Effector memory CD8-positive, alpha-beta T cell (primary cell): ENCODE measurements at places on chromosomes 1 and 21.
A peak's percentile ranks its signal among the peaks of the same experiment; 100 is the strongest.

- no peak for DNase-seq
Observed at GRCh38 chr1:242008826-242009495, 10.1 kb upstream of the MAP1LC3C start.

- DNase-seq = no peak
Observed at GRCh38 chr21:45322960-45323461, 35.3 kb upstream of the POFUT2 start.

GRCh38 chr1:33031506-33031905 lies 5.2 kb downstream of the AK2 start:
- DNase-seq = no peak

DNA sequence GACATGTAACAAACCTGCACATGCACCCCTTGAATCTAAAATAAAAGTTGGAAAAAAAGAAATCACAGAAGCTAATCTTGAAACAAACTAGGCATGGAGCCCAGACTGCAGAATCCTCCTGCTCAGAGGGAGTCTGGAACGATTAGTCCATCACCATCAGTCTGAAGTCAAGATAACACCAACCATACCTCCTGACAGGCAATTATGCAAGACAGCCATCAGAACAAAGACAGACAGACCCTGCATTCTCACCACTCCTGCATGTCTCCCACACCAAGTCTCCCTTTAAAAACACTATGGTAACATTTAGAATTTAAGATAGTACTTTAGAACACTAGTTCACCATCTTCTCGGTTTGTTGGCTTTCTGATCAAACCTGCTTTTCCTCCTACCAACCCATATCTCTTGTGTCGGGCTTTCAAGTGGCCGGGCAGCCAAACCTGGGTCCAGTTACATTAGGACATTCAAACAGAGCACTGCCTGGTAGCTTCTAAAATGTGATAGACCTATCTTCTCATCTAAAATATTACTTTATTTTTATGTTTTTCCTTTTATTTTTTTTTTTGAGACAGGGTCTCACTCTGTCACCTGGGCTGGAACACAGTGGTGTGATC lies 10.1 kb downstream of the YARS1 start:
- no peak for DNase-seq

- DNase-seq = no peak
Observed at GRCh38 chr1:205442051-205442725, 13.7 kb downstream of the BLACAT1 start.

DNA sequence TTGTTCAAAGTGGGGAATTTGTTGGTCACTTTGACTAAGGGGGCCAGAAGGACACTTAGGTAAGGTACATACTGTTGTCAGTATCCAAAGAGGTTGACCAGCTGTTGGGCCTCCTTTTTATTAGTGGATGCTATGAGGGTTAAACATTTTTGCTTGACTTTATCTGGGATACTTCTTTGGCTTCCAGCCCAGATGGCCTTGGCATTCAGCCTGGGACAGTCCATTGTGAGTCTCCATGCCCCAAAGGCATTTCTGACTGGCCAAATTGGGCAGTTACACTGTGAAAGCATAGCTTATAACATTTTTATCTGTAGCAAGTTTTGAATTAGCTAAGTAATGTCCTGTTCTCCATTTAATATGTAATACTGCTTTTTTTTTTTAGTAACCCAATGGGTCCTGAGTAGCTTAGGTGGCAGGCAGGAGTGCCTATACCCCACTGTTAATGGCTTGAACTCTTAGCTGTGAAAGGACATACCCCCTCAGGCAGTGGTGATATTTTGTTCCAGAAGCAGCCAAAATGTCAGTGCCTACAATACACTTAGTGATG lies 35.4 kb upstream of the CD1D start:
- no peak for DNase-seq

DNA sequence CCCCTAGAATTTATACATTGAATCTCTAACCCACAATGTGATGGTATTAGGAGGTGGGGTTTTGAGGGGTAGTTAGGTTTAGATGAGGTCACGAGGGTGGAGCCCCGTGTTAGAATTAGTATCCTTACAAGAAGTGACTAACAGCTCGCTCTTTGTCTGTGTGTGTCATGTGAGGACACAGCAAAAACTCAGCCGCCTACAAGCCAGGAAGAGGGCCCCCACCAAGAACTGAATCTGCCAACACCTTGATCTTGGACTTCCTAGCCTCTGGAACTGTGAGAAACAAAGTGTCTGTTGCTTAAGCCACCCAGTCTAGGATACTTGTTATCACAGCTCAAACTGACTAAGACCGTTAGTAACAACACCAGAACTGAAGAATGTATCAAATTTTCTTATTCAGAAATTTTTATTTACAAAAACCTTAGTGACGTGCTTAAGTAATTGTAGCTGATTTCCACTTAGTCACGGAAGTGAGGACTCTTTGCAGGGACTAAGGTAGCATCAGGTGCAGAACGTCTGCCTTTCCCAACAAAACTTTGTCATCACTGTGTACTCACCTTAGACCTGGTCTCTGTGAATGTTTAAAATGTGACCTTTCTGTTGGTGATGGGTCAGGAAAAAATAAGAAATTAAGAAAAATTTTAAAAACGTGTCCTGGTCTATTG lies 24.5 kb upstream of the LRRC8C start:
- peak; percentile 62 for DNase-seq

- DNase-seq = no peak
Observed at GRCh38 chr1:43997295-43997999, 6.0 kb downstream of the CCDC24 start.

DNA sequence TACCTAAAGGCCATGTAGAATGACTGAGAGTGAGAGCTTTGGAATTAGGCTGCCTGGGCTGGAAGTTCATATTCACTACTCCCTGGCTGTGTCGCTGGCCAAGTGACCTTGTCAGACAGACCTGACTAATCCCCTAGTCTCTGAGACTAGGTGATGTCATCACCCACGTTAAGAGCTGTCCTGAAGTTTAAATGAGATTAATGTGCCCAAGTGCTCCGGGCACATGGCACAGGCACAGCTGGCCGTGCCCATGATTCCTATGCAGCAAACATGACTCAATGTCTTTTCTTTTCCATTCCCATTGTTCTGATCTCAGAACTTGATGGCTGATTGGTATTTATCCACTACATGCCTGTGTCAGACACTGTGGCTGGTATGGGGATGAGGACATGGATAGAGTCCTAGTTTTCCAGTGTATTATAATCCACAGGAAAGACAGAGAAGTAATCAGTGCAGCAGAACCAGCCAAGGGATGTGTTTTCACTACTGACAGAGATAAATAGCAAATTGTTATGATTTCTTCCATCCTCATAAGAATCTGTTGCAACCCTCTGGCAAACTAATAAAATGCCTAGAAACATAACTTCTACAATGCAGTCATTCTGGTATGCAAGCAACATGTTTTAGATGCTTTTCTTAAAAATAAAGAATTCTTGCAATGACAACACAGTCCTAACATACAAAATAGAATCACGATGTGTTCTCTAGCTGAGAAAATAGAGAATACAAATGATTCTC lies 180.9 kb downstream of the PCP4 start:
- no peak for DNase-seq

GRCh38 chr1:68271596-68271995 lies 39.3 kb upstream of the WLS start:
- no peak for DNase-seq

DNA sequence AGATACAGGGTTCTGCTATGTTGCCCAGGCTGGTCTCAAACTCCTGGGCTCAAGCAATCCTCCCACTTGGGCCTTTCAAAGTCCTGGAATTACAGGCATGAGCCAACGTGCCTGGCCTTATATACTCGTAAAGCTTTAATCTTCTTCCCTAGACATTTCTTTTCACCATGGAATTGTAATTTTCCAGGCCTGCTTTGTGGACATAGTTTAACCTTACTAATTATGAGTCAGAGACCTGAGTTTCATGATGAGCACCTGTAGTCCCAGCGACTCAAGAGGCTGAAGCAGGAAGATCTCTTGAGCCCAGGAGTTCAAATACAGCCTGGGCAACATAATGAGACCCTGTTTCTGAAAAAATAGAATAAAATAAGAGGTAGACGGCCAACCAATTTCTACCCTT lies 12.3 kb downstream of the PATJ start:
- no peak for DNase-seq

DNA sequence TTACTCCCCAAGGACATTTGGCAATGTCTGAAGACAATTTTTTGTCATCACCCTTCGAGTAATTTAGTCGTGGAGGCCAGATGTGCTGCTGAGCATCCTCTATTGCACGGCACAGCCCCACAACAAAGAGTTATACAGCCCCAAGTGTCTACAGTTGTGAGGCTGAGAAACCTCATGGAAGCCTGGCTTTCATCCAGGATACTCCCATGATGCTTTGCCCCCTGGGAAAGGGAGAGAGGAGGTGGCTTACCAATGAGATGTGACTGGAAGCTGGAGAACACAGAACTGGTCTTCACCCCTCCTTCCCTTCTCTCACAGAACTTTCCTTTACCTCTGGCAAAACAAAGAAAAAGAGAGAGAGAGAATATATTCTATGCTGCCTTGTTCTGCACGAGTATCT lies 150.9 kb upstream of the VAMP3 start:
- DNase-seq = no peak

DNA sequence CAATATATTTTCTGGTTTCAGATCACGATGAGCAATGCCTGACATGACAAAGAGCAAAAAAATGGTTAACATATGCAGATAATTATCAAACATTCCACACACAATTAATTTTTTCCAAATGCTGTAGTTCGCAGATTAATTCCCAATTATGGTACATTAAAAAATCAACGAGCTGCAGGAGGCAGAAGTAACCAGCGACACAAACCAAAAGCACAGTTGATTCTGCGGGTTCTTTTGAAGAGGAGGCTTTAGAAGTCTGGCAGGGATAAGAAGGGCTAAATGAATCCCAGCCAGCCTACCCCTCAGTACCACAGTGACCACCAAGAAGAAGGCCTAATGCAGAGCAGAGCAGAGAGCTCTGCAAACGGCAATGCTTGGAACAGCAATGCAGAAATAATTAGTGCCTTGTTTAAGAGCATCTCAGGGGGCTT lies 17.0 kb upstream of the KNCN start:
- no peak for DNase-seq

DNA sequence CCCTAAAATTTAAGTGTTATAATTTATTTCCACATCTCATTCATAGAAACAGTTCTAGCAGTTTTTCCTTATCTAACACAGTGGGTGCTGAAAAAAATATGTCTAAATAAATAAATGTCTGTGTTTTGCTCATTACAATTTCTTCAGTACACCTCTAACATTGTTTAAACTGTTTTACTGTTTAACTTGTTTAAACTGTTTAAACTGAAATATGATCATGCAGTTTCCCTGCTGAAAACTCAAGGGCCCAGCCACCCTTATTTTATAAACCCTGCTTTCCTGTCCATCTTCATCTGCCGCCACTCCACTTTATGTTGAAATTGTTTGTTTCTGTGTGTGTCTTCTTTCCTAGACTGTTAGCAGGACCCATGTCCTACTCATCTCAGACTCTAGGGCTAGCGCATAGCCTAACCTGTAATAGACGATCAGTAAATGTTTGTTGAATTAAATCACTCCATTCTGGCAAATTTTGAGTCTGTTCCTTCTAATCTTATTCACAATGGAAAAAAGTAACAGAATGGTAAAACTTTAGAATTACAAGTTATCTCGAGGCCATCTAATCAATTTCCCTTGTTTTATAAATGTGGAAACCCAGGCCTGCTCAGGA lies 9.4 kb upstream of the PIK3C2B start:
- DNase-seq = no peak

GRCh38 chr1:15311880-15312279 lies 64.9 kb downstream of the FHAD1 start:
- DNase-seq = no peak

DNA sequence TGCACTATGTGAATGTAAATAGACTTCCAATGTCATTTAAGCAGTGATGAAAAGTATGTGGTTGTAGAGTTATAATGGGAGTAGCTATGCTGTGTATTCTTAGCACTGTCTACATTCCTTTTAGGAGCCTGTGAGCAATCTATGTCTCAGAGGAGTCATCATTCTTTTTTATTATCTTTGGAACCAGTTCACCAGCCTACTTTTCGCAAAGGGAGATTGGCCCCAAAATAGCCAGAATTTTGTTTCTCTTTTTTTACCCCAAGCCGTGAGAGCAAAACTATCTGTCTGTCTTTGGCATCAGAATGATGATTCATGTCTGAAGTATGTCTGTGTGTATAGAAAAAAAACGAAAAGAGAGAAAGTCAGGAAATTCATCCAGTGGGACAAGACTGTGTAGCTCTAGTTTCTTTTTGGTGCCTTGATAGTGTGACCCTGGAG lies 44.2 kb downstream of the OSBPL9 start:
- no peak for DNase-seq

DNA sequence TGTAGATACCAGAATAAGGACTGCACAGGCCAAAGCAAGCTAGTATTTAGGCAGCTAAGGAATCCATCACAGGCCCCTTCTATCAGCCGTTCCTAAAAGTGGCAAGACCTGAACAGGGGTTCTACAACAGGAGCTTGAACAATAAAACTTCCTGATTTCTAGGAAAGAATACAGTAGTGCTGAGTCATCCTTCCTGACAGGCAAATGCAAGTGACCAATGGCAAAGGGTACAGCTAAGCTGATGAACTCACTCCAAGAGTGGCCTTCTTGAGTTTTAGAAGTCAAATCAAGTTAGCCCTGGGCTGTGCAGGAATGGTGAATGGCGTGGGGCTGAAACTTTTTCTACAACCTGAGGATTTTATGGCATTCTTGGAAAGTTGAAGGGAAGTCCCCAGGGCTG lies 112.9 kb downstream of the GREM2 start:
- no peak for DNase-seq

DNA sequence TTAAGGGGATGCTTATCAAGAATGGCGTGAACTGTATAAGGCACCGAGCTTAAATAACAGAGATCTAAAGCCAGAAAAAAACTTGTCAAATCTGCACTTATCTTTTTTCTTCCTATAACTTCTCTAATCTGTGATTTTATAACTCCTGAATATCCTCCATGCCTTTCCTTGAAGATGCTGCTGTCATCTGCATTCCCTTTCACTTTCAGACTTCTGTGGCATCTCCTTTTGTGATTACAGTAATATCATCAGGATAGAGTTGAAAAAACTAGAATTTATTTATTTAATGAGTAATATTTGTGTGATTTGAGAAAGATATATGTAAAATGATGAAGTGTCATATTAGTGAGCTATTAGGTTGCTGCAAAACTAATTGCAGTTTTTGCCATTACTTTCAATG lies 357.8 kb upstream of the PTBP2 start:
- DNase-seq = no peak

DNA sequence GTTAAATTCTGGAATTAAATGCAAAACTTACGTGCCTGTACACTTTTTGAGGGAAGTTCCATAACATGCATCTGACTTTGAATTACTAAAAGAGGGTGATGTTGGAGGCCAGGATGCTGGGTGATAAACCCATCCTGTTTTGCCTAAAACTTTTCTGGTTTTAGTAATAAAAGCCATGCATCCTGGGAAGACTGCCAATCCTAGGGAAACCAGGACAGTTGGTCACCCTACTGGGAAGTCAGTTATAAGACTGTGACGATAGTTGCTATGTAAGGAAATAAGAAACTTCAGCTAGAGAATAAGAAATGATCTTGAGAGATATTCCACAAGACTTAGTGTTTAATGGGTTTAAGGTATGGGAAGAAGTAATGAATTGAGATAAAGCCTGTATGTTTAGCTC lies 336.6 kb upstream of the LYPLAL1 start:
- no peak for DNase-seq

- DNase-seq = no peak
Observed at GRCh38 chr1:189253601-189254350, 1223.9 kb downstream of the BRINP3 start.
